ENCODE measurements at places on chromosomes 4 and X.

GRCh38 chr4:18571301-18571761 lies 549.8 kb upstream of the LCORL start:
- no peak for DNase-seq

DNA sequence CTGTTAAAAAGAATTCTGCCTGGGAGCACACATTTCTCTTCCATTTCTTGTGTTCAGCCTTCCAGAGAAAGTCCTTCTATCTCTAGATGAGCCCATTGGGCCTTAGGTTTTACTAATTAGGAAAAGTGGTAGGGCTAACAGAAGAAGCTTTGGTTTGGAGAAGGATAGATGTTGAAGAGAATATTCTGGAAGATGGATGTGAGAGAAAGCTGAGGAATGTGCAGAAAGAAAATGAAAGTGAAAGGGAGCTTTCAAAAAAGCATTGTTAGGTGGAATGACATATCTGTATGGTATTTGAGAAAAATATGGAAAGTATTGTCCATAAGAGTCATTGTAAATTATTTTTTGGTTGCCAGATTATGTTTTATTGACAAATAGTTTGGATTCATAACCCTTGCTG lies 474.8 kb upstream of the SLIT2 start:
- DNase-seq = no peak

GRCh38 chr4:158769175-158769921 lies 522 bp downstream of the FNIP2 start:
- peak; percentile 2 for DNase-seq

DNA sequence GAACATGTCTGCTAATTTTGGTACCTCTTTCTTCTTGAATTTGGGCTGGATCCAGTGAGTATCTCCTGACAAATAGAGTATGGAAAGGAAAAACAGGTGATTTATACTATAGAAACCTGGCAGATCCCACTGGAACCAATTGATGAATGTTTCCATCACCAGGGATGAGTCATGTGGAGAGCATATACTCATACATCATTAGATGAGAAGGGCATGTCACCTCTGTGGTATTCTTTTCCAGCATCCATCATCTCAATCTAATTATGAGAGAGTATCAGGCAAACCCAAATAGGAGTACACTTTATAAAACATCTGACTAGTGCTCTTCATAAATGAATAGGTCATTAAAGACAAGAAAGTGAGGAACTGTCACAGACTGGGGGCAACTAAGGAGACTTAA lies 90.7 kb downstream of the CLDN22 start:
- no peak for DNase-seq

DNA sequence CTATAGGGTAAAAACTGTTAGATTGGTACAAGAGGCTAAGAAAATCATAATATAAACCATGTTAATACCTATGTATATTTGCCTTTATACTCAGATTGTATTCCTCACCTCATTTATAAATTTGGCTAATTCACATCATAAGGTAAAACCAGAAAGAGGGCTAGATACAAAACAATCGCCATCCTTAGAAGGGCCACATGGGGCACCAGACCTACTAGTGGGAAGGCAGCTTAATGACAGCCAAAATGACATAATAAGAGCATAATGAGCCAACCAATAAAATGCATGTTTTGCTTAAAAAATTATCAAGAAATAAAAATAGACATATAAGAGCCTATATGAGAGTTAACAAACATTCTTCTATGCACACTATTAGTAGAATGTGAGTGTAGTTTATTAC lies 107.3 kb upstream of the PRDX4 start:
- no peak for DNase-seq

DNA sequence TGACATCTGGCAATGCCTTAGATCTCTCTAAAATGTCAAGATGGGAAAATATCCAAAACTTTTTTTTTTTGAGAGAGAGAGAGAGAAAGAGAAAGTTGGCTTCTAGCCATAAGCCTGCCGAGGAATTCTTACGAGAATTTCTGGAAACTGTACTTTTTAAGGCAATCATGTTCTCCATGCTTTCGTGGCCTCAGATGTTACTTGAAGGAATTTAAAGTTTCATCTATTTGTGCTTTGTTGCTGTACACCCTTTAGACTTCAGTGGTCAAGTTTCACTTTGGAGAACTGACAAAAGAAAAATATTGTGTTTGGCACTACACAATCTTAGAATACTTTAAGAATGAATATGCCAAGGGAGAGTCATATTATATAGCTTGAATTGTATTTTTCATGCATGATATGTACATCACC lies 53.9 kb downstream of the FAT4 start:
- DNase-seq = no peak

DNA sequence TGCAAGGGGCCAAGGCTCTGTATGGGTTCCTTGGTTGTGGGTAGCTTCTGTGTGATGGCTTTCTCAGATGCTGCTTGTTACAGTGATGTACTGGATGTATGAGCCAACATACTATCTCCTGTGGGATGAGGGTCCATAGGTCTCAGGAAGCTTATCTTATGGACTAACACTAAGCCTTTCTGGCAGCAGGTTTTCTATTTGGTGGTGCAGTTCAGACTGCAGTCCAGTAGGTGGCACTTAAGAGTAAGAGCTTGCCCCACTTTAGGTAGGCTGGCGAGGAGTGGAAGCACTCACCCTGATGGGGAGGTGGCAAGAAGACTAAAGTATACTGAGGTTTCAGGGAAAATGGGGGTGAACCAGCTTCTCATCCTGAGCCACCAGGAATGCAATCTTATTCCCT lies 306.7 kb upstream of the MAOA start:
- DNase-seq = peak; percentile 46

- DNase-seq = no peak
Measured at GRCh38 chr4:113788888-113789287, 27.4 kb upstream of the CAMK2D start.

DNA sequence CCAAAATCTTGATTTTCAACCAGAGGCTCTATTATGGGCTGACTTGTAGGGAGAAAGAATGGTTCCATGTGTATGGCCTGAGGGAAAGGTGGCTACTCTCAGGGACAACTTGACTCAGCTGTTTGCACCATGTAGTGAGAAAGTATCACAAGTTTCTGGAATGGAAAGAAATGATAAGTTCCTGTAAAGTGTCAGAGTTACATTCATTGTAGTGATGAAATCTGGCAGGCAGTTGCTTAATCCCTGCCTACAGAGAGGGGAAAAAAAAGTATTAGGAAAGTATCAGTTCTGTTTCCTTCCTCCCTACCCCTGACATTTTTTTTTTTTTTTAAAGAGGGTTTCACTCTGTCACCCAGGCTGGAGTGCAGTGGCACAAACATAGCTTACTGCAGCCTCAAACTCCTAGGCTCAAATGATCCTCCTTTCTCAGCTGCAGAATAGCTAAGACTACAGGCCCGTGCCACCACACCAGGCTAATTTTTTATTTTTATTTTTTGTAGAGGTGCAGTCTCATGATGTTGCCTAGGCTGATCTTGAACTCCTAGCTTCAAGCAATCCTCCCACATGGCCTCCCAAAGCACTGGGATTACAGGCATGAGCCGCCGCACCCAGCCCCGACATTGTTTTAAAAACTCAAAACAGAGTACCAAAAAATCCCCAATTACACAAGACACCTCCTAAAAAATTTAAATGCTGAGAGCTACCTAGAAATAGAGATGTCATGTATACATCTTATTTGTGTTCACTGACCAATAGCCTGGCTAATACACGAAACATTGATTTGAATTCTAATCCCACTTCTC lies 4.8 kb upstream of the FBXL5 start:
- DNase-seq = no peak

GRCh38 chr4:121376556-121376955 lies 4.3 kb downstream of the QRFPR start:
- DNase-seq = no peak

GRCh38 chrX:20531667-20532066 lies 265.0 kb upstream of the RPS6KA3 start:
- no peak for DNase-seq

DNA sequence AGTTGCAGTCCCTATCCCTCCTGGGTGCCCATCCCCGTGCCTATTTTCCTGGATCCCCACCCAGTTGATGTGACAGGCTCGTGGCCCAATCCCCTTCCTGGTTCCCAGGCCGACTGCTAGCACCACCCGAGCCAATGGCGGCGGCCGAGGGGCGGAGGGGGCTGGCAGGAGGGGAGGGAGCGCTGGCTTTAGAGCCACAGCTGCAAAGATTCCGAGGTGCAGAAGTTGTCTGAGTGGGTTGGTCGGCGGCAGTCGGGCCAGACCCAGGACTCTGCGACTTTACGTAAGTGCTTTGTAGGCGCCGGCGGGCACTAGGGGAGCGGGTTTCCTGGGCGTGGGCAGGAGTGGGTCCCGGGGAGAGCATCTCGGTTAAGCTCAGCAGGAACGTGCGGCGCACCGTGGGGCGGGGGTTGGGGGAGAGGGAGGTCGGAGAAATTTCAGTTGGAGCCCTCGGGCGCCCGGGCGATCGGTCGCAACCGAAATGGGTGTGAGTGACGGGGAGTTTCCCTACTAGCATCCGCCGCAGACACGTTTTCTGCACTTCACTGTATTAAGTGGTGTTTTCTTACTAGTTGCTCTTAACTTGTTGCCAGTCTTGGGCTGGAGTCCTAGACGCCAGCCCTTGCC lies at the start of gene PLS3:
TSS of gene PLS3 (plus strand) at position 197 of the 627 bp plus-strand sequence. CDS start 49,077 bp downstream, outside the sequence.
- DNase-seq = peak; percentile 83

- DNase-seq = no peak
Measured at GRCh38 chrX:74353984-74354383, 50.0 kb downstream of the ZCCHC13 start.

- no peak for DNase-seq
Measured at GRCh38 chrX:99603091-99603814, 806.8 kb downstream of the PCDH19 start.

DNA sequence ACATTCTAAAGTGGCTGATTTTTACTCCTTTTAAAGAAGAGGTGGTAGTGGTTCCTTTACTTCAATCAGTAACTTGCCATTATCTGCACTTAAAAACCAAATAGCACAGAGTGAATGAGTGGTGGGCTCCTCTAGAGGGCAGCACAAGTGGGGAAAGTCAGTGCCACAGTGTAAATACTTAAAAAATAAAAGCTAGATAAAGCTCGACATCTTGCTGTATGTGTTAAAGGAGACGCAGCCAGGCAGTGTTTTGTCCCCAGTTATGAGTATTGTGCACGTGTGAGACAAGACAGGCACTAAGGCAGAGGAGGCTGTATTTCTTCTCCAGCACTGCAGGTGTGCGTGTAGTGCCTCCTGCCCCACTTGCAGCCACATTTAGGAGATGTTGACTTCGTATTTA lies 24.6 kb downstream of the NAP1L5 start:
- DNase-seq = peak; percentile 15

GRCh38 chr4:104942990-104943743 lies 203.5 kb upstream of the TET2 start:
- DNase-seq = no peak

DNA sequence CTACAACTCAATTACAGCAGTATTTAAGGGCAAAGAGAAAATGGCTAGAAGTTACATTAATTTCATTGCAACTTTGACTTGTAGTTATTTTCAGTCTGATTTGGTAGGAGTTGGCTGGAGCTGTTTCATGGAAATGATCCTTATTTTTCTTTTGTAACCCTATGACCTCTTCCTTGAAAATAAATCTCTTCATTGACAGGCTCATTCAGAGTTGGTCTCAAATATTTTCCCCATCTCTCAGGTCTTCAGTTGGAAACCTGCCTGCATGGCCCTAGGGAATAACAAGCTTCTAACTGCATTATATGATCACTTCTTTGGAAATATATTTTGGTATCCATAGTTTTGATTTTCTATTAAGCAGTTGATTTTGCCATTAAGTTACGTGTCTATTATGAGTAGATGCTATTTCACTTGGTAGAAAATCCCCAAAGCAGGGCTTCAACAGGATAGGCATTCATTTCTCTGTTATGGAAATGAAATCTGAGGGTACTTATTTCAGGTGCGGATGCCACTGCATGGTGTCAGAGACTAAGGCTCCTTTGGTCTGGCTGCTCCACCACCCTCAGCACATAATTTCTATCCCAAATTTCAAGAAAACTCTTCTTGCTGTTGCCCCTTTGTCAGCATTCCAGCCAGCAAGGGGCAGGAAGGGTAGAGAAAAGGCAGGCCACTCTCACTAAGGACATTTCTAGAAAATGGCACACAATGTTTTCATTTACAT lies 502.5 kb downstream of the SPRY1 start:
- DNase-seq = no peak

- no peak for DNase-seq
Measured at GRCh38 chrX:118632862-118633261, 94.5 kb upstream of the IL13RA1 start.

DNA sequence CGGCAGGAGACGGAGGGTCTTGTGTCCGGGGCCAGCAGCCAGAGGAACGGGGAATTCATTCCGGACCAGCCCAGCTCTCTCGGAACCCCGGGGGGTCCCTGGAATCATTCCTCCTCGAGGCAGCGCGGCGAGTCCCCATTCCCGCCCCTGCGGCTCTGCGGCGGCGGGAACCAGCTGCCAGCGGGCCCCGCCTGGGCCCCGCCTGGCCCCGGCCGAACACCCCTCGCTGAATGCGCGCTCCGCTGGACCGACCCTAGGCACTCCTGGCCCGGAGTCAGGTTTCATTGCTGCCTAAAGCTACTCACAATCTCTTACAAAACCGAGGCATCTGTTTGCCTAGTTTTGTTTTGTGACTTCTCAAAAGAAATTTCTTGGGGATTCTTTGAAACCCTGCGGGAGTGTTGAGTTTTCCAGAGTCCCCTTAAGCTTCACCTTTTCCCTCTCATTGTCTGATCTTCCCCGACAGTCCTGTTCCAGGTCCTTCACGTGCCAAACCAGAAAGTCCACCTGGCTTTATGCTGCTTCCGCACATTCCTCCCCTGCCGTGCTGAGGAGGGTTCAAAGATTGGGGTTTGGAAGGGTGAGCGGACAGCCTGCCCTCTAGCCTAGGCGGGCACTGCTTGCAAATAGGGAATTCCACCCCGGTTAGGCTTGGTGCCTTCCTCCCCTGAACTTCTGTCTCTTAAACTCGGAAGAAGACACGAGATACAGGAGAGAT lies 789 bp downstream of the ARHGAP10 start:
- no peak for DNase-seq

DNA sequence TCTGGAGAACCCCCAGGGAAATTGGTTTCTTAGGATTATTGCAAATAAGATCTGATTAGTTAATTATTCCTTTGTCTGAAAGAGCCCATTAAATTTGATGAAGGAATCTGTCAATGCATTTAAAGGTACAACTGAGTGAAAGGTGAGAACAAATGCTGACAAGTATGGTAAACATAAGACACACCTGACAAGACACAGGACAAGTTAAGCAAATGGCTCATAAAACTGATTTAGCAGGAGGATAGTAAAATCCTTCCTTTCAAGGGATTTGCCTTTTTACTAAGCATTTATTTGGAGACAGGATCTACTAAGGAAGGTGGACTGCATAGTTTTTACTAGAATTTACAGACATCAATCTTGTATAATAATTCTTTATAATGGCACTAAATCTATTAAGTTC lies 553.9 kb downstream of the SPRY1 start:
- no peak for DNase-seq

GRCh38 chr4:105232374-105232773 lies 85.7 kb downstream of the TET2 start:
- no peak for DNase-seq
